ENCODE measurements at places on chromosomes 6 and 20. TPM values are rescaled to one million over a fixed set of nuclear protein-coding genes. Genes with fewer than 3 reads are reported as not detected.

- H3K27me3 ChIP-seq, result no peaks in the 10 kb centered on the region
- H3K27ac ChIP-seq, result no peak overlapping the region
- H3K4me3 ChIP-seq, result no peak overlapping the region
- H3K36me3 ChIP-seq, result peaks cover 8% of the 10 kb centered on the region
Observed at GRCh38 chr6:88899569-88900316, 63.7 kb downstream of the RNGTT start.

GRCh38 chr6:108820006-108820405 is 28.2 kb upstream of the ARMC2 start:
- no peak for DNase-seq
- peaks cover 17% of the 10 kb centered on the region for H3K36me3 ChIP-seq
- peak overlapping the region; percentile 4 for H3K4me3 ChIP-seq
- peaks cover 6% of the 10 kb centered on the region for H3K27me3 ChIP-seq

The LAMA5 gene
- total RNA-seq, result 1.8 TPM

The CRISP3 gene
- not detected for total RNA-seq

The UBD gene
- not detected for total RNA-seq

The C6orf58 gene
- total RNA-seq, result not detected

Measured in HFFc6 (cell line).